ENCODE measurements at places on chromosomes 16 and 17.

GRCh38 chr16:87044032-87044382 is 273.2 kb downstream of the C16orf95 start:
- no peak for DNase-seq

GRCh38 chr17:17057057-17057551 is 14.8 kb downstream of the MPRIP start:
- DNase-seq, result no peak

DNA sequence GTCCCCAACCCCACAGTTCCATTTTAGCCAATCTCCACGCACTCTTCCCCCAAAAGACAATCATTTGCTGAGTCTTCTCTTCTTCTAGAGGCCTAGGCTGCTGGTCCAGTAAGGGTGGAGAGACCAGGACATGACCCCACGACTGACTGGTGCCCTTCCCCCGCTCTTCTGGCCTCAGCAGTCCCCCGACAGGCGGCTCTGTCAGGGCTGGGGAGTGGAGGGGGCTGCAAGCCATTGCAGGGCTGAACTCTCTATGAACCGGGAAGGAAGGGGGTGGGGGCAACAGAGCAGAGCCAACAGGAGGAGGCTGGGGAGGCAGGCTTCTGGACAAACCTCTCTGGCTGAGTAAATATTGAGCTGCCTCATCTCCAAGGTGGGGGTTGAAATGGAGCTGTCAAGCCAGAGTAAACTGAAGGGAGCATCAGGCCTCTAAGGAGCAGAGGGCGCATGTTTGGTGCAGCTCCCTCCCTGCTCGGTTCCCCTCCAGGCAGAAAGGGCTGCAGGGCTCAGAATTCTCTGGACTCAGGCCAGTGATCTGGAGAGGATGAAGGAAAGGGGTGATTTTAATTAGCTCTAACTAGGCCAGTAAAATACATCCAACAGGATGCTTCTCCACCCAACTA is 8.7 kb downstream of the HOXB1 start:
- DNase-seq, result no peak

DNA sequence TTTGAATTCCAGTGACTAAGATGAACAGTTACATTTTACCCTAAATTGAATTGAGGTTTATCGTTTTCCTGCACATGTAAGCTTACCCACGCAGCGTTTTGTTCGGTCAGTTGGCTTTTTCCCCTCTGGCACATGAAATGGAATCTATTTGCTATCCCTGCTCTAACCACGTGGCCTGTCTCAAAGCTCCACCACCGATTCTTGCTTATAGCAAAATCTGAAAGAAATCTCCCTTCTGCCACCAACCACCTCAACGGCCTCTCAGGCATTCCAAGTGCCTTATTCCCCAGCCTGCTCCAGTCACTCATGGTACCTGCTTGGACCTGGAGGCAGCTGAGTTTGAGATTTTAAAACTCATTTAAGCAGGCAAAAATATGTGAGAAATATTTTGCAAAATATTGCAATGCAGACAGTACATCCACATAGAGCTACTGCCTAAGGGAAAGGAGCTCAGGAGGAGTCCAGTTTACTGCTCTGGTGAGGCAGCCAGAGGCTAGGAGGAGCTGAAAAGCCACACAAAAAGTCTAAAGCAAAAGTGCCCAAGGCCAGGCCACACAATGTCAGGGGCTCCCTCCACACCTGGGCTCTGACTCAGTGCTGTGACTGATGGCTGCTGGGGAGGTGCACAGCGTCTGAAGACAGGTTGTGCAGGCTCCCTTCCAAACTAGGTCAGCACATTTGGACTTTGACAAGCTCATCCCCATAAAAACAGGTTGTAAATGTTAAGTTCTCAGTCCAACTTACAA is 26.4 kb downstream of the ARHGAP17 start:
- DNase-seq, result no peak

DNA sequence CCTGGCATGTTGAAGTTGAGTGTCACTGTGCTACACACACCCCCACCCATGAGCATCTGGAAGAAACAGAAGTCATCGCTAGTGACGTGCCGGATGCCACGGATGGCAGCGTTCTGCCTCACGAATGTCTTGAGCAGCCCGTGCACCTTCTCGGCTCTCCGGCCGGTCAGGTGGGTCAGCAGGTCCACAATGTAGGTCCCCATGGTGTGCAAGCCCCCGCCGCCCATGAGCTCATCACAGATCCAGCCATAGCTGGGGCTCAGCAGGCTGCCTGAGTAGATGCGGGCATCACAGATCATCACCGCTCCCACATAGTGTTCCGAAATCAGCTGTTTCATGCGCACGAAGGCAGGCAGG is 8.9 kb downstream of the C16orf86 start:
- no peak for DNase-seq

All from H1 (cell line).